ENCODE measurements at places on chromosomes 5 and 9.

DNA sequence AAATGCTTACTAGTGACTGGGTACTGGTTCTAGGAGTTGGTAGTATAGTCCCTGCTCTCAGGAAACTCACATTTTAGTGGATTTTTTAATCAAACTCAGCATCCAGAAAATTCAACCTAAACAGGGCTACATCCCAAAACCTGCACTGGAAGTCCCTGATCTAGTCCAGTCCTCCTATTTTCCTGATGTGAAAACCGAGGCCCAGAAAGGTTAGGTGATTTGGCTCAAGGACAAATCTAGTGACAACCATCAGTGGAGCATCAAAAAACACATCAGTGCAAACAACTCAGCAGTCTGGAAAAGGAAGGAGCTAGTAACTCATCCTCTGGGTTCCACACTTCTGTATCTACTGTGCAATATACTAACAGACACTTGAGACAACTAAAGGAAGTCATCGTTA lies 38.2 kb downstream of the SERINC5 start:
- no peak for DNase-seq

GRCh38 chr5:41927604-41928003 lies 2.5 kb downstream of the FBXO4 start:
- DNase-seq = no peak

DNA sequence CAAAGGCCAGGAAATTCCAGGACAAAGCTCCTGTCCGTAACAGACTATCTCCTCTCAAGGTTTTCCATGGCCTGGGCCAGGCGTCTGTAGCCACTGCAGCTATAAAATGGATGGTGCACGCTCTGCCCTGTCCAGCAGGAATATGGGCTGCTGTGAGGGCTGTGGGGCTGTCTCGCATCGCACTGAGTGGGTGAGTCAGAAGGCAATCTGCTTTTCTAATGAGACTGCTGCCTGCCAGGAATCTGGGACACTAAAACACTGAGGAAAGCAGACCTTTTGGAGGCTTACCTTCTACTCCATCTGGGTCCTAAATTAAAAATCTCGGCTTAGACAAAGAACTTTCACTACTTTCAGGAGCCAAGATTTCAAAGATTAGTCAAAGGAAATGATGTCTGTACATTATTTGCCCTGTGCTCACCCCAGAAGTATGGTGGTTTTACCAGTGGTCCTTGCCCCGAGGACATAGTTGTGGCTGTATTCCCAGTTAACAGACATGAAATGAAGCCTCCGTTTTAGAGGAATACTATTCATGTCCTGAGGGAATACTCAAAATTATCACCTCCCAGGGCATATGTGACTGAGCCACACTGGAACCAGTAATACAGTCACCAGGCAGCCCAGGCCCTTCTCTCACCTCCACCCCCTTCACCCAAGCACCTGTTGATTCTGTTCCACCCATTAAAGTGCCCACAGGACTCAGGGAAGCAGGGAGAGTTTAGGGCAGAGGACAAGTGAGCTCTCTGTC lies 56.4 kb downstream of the PFDN1 start:
- no peak for DNase-seq

DNA sequence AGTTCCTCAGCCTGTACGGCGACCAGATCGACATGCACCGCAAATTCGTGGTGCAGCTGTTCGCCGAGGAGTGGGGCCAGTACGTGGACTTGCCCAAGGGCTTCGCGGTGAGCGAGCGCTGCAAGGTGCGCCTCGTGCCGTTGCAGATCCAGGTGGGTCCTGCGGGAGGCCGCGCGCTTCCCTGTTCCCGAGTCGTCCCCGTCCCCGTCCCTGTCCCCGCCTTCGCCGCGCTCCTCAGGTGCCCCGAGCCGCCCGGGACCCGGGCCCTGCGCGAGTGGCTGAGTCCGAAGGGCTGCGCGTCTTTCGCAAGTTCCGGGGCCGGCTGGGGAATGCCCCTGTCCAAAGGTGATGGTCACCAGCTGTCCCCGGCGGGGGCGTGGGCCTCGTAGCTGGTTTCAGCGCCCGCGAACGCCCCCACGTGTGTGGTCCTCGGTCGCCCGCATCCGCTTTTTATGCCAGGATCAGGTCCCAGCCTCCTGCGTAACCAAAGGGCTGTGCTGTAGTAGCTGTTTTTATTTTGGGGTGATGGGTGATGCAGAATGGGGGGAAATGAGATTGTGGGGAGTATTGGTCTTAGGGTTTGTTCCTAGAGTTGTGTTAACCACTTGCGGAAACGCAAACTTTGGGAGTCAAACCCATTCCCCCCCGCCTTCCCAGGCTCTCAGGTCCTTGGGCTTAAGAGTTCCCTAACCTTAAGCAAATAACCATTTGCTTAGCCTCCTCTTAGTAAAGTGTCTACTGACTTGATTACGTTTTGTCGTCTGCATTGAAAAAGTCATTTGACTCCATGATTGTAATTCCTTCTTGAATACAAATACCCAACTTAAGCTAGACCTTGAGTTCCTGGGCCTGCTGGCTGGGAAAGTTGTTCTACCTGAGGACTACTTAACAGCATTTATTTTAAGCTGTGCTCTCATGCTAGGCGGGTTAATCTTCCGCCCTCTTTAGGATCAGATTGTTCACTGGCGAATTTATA lies 663 bp downstream of the ISOC1 start:
- DNase-seq = peak; percentile 83

- no peak for DNase-seq
Measured at GRCh38 chr9:97059626-97060025, 20.7 kb upstream of the CTSV start.

- no peak for DNase-seq
Measured at GRCh38 chr9:127050152-127050551, 72.3 kb downstream of the ANGPTL2 start.

- DNase-seq = no peak
Measured at GRCh38 chr5:113061846-113062780, 85.5 kb downstream of the DCP2 start.

DNA sequence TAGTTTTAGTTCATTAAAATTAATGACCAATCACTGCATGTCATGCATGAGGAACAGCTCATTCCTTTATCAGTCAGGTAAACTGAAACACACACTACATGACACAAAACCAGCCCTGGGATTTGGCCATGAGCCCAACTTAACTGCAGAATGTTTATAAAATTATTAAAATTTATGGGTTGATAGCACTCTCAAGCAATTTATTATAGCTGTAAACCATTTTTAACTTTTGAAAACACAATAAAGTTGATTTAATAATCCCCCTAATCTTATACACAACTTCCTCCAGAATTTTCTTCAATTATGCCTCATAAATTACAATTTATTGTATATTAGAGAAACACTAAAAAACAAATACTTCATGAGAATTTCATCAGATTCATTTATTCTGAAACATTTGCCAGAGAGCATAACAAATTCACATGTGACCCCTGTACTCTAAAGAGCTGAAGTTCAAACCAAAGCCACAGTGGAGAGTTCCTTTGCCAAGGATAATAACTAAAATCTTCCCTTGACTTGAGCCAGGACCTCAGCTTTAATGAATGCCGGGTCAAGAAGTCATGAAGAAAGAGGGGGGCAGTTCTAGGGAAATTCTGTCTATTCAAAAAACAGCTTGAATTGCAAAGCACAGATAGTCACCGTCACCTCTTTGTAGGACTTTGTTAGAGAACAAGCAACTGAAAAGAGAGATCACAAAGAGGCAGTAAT lies 763.7 kb upstream of the GRAMD2B start:
- no peak for DNase-seq

DNA sequence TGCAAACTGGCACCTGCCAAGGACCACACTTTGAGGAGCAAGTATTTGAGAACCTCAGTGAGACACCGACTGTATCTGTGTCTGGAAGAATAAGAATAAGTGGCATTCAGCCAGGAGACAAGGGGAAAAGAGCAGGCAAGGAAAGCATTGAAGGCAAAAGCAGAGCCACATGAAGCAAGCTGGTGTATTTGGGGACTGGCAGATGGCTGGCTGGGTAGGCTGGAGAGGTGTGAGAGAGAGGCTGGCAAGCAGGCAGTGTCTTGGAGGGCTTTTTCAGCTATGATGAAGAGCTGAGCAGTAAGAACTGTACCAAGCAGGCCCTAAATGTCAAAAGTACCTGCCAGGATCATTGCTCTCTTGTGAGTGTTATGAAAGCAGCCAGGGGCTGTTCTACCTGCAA lies 14.1 kb upstream of the C5orf58 start:
- no peak for DNase-seq

DNA sequence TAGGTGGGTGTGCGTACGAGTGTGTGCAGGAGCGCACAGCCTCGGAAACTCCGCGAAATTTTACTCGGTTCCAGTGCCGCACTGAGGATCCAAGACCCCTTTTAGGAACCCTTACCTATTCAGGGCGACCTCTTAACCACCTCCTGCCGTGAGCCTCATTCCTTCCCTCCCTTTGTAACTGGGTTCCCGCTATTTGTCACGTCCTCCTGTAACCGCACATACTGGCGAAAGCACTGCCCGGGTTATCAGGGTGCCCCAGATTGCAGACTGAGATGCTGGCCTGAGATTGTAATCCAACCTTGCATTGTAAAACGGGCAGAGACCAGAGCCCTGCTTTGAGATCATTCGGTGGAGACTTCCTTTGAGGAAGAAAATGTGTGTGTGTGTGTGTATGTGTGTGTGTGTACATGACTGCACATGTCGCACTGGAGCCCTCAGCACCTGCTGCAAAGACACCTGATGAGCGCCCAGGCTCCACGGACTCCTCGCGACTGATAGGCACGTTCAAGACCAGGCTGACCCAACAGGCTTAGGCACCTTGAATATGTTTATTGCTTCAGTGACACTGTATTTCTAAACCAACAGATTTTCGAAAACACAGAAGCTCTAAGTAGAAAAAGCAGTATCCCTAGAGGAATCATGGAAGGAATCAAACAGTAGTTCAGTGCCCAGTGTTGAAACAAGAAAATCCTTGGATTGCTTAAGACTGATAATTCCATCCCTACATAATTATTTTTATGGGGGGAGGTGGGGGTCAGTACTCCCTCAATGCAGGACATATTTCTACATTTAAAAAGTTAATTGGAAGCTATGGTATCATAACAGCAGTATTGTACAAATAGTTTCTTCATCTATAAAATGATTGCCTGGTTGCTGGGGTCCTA lies 86.5 kb upstream of the TNFAIP8 start:
- DNase-seq = peak; percentile 77

DNA sequence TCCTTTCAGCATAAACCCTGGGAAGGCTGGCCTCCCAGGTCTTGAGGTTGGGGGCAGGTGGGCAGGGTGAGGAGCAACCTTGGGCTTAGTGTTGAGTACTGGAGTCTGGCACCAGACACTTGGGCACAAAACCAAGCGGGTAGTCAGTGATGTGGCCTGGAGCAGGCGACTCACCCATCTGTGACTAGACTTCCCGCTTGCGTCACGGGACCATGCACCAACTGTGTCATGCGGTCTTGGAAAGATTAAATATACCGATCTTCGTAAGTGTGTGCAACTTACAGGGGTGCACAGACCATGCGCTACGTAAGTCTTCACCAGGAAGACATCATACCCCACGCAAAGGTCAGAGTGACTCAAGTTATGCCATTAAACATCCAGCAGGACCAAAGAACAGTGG lies 304.4 kb upstream of the IRX4 start:
- DNase-seq = no peak

- DNase-seq = no peak
Measured at GRCh38 chr5:74337254-74337983, 303.1 kb downstream of the ENC1 start.

- DNase-seq = no peak
Measured at GRCh38 chr5:78813906-78814530, 165.4 kb upstream of the LHFPL2 start.

DNA sequence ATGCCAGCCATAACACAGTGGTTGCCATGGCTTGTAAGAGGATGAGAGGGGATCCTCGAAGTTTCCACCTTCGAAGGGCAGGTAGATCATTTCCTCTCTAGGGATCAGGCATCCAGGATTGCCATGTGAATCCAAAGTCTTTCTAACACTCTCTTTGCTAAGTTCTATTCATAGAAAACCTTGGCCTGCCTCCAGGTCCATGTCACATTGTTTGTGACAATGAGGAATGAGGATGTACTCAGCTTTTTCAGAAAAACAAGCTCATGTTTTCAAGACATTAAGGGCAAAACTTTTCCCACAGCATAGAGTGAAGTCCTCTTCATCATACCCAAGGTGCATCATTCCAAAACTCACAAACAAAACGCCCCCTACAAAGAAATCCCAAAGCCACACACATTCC lies 19.6 kb downstream of the ESM1 start:
- DNase-seq = no peak

DNA sequence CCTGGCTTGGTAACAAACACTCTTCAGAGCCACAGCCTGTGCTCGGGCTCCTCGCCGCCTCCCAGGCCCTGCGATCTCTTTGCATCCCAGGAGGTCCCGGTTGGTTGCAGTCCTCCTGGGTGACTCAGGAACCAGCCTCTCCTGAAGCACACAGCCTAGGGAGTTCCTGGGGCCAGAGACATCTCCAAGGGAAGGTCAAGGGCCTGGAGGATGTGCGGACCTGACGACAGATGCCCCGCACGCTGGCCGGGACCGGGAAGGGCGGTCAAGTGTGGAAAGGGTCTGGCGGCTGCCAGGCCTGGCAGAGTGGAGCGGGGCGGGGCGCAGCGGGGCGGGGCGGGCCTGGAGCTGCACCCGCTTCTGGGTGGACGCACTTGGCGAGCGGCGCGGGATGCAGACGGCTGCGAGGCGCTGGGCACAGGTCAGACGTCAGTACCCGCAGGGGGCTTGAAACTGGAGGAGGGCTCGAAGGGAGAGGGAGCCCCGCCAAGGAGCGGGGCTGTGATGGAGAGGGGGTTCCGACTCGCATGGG lies 45.0 kb upstream of the PRSS3 start:
- no peak for DNase-seq

GRCh38 chr5:126591549-126591948 lies 3.5 kb downstream of the ALDH7A1 start:
- no peak for DNase-seq

GRCh38 chr9:128943832-128944620 lies 3.4 kb downstream of the DOLK start:
- peak; percentile 27 for DNase-seq

DNA sequence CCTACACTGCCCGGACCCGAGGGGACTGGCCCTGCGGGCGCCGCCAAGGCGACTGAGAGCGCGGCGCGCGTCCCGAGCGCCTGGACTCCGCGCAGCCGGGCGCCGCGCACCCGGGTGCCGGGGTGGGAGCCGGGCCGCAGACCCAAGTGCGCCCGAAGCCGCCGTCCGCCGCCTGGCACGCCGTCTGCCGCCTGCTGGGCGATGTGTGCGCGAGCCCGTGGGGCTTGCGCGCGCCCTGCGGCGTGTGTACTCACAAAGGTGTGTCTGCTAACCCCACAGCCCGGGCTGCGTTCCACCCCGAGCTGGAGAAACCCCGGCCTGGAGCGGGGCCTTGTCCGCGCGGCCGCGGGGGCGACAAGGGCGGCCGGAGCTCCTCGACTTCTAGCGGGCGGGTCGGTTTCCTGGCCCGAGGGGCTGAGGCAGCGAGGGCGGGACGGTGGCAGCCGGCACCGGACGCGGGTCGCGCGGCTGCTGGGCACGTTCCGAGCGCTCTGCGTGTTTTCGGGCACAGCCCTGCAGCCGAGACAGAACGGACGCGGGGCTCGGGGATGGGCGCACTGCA lies 1.1 kb upstream of the ZSWIM6 start:
- peak; percentile 91 for DNase-seq

DNA sequence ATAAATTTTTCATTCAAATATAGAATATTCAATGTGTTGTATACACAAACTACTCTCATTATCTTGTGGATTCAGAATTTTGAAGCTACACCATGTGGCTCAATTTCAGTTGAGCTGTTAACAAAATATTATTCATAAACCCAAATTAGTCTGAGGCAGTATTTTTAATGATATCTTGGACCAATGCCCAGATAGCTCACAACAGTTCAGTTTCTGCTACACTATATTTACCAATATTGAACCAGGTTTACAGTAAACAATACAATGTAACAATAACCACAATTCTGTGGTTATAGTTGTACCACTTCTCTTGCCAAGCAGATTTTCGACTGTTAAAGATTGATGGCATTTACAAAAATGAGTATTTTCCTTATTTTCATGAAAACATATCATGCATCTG lies 99.9 kb downstream of the SSBP2 start:
- no peak for DNase-seq

All from activated effector memory CD4-positive, alpha-beta T cell treated with anti-CD3 and anti-CD28 coated beads, Interleukin-2, amount 50 U/mL, for 16 hours (primary cell).